ENCODE measurements at places on chromosomes 1 and 21.

- no peak for DNase-seq
Measured at GRCh38 chr1:176993587-176993986, 170.9 kb downstream of the ASTN1 start.

DNA sequence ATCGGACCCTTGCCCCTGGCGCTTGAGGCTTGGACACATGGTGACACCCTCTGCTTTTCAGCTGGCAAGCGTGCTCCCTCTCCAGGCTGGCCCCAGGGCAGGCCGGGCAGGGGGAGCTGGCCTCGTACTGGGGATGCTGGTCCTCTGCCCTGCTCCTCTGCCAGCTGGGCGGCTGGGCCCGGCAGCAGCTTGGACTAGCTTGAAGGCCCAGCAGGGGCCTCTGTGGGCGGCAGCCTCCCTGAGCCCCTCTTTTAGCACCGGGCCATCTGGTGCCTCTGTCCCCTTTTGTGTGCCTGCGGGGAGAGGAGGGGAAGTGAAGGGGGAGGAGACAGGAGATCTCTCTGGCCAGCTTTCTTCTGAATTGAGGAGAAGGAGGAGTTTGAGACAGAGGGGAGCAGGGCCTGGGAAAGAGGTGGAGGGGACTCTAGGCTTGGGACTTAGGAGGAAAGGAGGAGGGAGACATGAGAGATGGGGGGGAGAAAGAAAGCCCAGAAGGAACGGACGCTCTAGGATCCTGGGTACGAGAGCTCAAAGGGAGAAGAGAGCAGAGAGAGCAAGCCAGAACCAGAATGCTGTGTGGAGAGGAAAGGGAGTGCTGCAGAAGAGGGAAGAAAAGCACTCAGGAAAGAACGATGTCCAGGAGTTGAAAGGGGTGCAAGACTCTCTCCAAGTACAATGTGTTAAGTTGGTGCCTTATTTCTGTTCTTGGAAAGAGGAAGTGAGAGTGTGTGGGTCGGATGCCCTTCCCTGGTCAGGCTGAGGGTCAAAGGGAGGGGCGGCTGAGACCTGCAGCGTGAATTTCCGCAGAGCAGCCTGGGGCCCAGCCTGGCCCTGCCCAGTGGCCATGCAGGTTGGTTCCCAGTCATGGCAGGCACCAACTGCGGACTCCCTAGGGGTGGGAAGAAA is 40.3 kb downstream of the IER5 start:
- no peak for DNase-seq

- DNase-seq = no peak
Measured at GRCh38 chr1:87388411-87388810, 59.7 kb downstream of the LMO4 start.

- no peak for DNase-seq
Measured at GRCh38 chr21:46065914-46066551, 31.9 kb upstream of the COL6A2 start.

DNA sequence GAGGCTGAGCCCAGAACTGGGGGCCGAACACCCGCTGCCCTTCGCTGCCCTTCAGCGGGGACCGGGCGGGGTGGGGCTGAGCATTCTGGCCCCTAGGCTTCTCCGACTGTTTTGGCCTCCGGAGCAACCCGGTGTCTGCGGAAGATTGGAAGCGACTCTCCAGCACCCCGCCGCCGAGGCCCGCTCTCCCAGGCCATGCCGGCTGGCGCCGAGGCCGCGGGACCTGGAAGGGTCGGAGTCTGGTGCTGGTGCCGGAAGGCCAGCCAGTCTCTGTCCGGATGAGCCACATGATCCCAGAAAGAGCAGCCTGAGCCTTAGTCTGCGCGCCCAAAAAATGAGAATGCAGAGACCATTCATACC is 272.0 kb downstream of the FOXD2 start:
- DNase-seq = no peak

GRCh38 chr1:10339036-10339567 is 59.8 kb upstream of the PGD start:
- DNase-seq = no peak

- DNase-seq = no peak
Measured at GRCh38 chr1:164670026-164670425, 111.0 kb downstream of the PBX1 start.

- DNase-seq = no peak
Measured at GRCh38 chr1:229102741-229103391, 168.0 kb upstream of the RAB4A start.

DNA sequence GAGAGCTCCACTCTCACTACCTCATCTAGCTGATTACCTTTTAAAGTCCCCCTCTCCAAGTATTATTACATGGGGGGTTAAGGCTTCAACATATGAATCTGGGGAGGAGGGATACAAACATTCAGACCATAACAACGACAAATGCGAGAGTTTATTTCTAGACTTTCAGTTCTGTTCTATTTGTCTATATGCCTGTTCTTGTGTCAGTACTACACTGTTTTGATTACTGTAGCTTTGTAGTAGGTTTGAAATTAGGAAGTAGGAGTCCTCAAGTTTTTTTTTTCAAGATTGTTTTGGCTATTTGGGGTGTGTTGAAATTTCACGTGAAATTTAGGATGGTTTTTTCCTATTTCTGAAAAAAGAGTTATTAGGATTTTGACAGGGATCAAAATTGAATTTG is 16.3 kb downstream of the ZMYM4 start:
- DNase-seq = no peak

DNA sequence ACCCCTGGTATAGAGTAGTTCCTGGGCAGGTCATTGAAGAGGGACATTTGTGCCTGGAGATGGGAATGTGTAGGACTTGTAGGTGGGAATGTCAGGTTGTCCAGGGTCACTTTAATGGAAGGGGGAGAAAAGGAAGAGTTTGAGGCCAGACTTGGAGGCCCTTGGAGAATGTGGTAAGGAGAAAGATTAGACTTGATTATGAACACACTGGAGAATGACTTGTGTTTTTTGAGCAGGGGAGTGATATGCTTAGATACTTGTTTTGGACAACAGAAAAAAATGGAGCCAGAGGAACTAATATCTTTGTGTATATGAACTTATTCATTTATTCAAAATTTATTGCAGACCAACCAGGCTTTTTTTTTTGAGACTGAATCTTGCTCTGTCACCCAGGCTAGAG is 17.9 kb downstream of the ELAPOR1 start:
- no peak for DNase-seq

- DNase-seq = no peak
Measured at GRCh38 chr1:24724345-24725208, 20.7 kb upstream of the CLIC4 start.

DNA sequence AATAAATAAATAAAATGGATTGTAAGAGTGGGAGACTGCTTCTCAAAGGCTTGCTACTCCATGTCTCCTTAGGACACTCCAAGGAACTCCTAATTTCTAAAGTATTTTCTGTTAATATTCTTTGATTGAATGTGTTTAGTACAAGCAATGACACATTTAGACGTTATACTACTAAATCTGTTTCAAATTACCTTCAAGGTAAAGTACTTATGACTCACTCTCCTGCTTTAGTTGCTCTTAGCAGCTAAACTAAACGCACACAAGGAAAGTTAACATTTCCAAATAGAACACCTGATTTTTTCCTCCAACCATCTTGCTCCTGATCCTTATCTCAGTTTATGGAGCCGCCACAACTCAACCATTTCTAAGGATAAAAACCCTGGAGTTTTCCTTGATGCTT is 969.8 kb upstream of the ADGRL4 start:
- no peak for DNase-seq

All from stimulated activated CD4-positive, alpha-beta T cell treated with anti-CD3 and anti-CD28 coated beads, Interleukin-12 subunit alpha, Interleukin-12 subunit beta, amount 100 ng/mL, for 4 hours (primary cell).